Urinary bladder (tissue), 4 donors: ENCODE measurements at places on chromosomes 2 and 18. TPM values are rescaled to one million over a fixed set of nuclear protein-coding genes. Genes with fewer than 3 reads are reported as not detected.

The KLHL30 gene
- total RNA-seq: 1.8 TPM

The SCN9A gene
- total RNA-seq: 32.9 TPM

The GNLY gene
- total RNA-seq: not detected

The EVA1A gene
- total RNA-seq: 7.1 TPM

The ABCB11 gene
- 0.11 TPM for total RNA-seq

The FHL2 gene
- 48.4 TPM for total RNA-seq

The FAM110C gene
- total RNA-seq: 10.8 TPM

The UPP2 gene
- 0.16 TPM for total RNA-seq

The NEB gene
- 79.5 TPM for total RNA-seq

The DNAJC5G gene
- total RNA-seq: 0.42 TPM

The BOLL gene
- 0.11 TPM for total RNA-seq

The ZNF385B gene
- 2.5 TPM for total RNA-seq

The POTEJ gene
- total RNA-seq: not detected

The TUBA4A gene
- total RNA-seq: 4.8 TPM

The VIL1 gene
- not detected for total RNA-seq

The RIT2 gene
- 0.48 TPM for total RNA-seq

The COL6A3 gene
- total RNA-seq: 1,173 TPM

The MAP3K19 gene
- total RNA-seq: not detected

The SNX17 gene
- 69.8 TPM for total RNA-seq

The CHRND gene
- 1.3 TPM for total RNA-seq

The SOX11 gene
- total RNA-seq: 9.8 TPM

The GALR1 gene
- total RNA-seq: 1.1 TPM

The EPHA4 gene
- total RNA-seq: 41.3 TPM

The DCC gene
- total RNA-seq: 2.0 TPM

The CCDC141 gene
- total RNA-seq: 18.0 TPM

The OTOS gene
- total RNA-seq: not detected

The MSGN1 gene
- total RNA-seq: not detected

The ERFE gene
- 0.79 TPM for total RNA-seq

The EFHD1 gene
- total RNA-seq: 1.4 TPM

The NFU1 gene
- total RNA-seq: 44.2 TPM

The CHST9 gene
- 7.0 TPM for total RNA-seq

The NEU2 gene
- not detected for total RNA-seq

The MPP4 gene
- total RNA-seq: 0.69 TPM

The CD207 gene
- total RNA-seq: not detected

The POTEC gene
- not detected for total RNA-seq

The ODC1 gene
- total RNA-seq: 68.3 TPM

The DYNAP gene
- not detected for total RNA-seq

The ABCG5 gene
- total RNA-seq: not detected

The SH3RF3 gene
- 3.6 TPM for total RNA-seq

The DSG3 gene
- 1.0 TPM for total RNA-seq

The TMEM169 gene
- total RNA-seq: 0.85 TPM
